ENCODE measurements at places on chromosomes 11 and 22. TPM values are rescaled to one million over a fixed set of nuclear protein-coding genes. Genes with fewer than 3 reads are reported as not detected.

GRCh38 chr11:24295360-24295759 lies 201.5 kb upstream of the LUZP2 start:
- no peak for DNase-seq

MS4A12 gene
- total RNA-seq = not detected

DNA sequence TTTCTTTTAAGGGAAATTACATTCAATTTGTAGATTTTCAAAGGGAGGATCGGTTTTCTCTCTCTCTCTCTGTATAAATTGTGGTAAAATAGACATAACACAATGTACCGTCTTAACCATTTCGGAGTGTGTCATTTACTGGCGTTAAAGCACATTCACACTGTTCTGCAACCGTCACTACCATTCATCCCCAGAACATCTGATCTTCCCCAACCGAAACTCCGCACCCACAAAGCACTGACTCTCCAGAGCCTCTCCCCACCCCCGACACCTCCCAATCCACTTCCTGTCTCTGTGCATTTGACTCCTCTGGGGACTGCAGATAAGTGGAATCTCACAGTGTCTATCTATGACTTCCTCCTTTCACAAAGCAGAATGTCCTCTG lies 15.9 kb upstream of the GRAMD4 start:
- DNase-seq = no peak

GRCh38 chr11:75534259-75535069 lies 8.7 kb upstream of the GDPD5 start:
- no peak for DNase-seq

MISFA gene
- total RNA-seq = 1.4 TPM

GRCh38 chr11:41461057-41461681 lies 1.7 kb upstream of the LRRC4C start:
- no peak for DNase-seq

GRCh38 chr11:83816572-83817187 lies 530.5 kb upstream of the CCDC90B start:
- DNase-seq = no peak

PDE3B gene
- 117 TPM for total RNA-seq

- DNase-seq = no peak
These were observed 684.9 kb downstream of the NTM start for GRCh38 chr11:132055296-132055695.

DEUP1 gene
- not detected for total RNA-seq

ANO9 gene
- total RNA-seq = 122 TPM

DNA sequence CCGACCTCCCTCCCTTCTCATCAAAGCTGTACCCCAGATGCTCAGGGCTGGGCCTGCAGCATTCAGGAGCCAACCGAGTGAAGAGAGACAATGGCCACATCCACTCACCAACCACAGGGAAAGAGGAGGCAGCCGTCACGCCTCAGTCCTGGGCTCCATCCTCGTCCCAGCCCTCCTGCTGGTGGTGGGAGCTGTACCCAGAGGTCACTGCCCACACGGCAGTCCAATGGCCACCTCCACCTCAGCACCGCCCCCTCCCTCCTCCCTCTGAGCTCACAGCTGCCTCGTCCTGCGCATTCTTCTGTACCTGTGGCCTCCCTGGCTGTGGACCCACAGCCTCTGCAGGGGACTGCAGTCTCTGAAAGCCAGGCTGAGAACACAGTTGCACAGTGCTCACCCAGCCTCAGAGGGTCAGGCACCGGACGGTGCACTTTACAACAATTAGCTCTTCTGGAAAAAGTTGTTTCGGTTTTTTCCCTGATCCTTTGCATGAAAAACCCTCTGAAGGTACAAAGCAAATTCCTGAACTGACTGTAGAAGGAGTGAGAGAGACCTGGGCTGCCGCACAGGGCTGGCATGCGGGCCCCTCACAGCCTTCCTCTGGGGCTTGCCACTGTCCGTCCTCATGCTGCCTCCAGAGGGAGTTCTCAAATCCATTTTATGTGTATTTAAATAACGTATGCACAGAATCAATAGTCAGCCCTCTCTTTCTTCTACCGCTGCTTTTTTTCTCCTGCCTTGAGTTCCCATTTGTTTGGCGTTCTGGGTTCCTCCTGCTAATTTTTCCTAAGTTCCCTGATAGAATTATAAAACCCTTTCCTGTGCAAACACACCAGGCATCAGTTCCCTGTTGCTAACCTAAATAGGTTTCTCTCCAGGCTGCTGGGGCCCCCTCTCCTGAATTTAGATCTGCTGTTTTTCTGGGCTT lies 52.7 kb downstream of the PHF21B start:
- no peak for DNase-seq

GRCh38 chr11:3010521-3011275 lies 18.6 kb upstream of the NAP1L4 start:
- DNase-seq = no peak

Measured in activated naive CD8-positive, alpha-beta T cell treated with anti-CD3 and anti-CD28 coated beads, Interleukin-2, amount 10 ng/mL, durations not matched to agents 7 days and 5 days (primary cell).